ENCODE measurements at places on chromosomes 4 and X.

DNA sequence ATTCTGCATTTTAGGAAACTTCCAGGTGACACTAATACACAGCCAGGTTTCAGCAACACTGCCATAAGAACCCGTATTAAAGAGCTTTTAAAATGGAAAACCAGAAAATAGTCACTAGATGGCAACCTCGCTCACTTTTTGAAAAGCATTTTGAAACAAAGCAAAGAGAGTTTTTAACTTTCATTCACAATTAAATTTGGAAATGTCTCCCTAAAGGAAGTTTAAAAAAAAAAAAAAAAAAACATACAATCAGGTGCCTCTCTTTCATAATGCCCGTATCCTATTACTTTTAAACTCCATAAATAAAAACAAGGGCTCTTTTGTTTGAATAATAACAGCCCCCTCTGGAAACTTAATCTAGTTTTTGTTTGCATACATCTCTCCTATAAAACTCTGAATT is 20.3 kb downstream of the MEPE start:
- peak; percentile 7 for DNase-seq

DNA sequence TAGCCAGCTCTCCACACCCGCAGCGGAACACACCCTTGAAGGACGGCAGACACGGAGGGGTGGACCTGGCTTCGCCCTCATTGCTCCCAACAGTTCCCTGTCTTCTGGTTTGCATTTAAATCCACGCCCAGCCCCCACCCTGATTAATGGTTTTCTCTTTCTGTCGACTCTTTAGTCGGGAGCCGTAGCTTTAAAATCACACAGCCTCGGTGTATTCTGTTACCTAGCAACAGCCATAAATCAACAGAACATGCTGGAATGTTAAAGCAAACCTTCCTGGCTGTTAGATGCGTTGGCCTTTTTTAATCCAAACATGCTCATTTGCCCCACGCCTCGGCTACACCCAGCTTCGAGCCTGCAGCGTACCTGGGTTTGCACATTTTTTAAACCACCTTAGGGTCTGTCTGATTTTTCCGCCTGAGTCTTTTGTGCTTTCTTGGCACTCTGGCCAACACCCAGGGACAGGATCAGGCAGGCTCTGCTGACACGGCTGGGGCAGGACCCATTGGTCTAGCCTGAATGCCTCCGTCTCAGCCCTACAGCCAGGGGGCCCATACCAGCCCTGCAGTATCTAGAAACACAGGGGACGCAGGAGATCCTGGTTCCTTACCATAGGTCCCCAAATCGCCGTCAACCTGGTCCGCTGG is 21.4 kb upstream of the PPP2R2C start:
- DNase-seq, result no peak

DNA sequence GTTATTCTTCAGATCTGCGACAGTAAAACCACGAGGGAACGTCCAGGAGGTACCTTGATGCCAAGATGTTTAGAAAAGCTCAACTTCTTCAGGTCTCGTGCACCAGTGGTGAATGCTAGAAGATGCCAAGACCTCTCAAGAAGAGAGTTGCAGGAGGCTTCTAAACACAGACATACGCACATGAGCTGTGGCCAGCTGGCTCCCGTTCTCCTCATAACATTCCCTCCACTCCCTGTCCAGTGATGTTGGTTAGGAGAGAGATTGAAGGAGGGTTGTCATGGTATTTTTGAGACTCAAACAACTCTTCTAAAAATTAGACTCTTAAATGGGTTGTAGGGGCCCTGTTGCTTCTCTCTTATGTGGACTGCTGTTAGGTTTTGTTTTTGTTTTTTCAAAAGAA is 184.3 kb downstream of the QDPR start:
- DNase-seq, result no peak

GRCh38 chr4:177185151-177185550 is 124.5 kb upstream of the NEIL3 start:
- no peak for DNase-seq

GRCh38 chrX:151694661-151695582 is at the start of gene PRRG3:
PRRG3 (plus strand) TSS chrX:151695458; CDS start chrX:151698815, 3,357 bp downstream.
- no peak for DNase-seq

DNA sequence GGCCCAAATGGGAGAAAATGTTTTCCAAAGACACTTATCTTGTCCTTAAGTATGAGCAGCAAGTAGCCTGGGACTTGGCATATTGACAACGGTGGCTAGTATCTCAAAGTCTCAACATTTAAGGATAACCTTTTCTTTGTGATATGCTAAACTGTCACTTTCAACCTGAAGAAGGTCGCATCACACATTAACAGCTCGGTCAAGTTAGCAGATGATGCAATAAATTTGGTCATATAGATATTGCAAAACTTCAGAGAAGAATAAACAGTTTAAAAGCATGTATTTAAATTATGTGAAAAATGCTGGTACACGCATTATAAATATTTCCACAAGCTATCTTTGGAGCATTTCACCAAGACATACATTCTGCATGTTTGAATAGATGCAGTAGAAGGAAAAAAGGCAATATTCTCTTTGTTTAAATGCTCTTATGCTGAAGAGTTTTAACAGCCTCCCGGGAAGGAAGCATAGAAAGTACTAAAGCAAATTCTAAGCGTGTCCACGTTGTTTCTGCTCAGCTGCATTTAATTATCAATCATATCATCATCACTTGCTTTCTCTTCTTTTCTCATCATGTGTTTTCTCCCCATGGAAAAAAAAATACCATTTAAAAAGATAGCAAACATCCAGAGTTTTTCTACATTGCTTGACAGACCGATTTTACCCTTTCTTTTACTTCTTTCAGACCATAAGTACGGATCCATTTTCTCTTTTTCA is 24.2 kb downstream of the ARHGAP6 start:
- no peak for DNase-seq

- no peak for DNase-seq
These were observed 389.9 kb upstream of the EMCN start for GRCh38 chr4:100907465-100908454.

GRCh38 chr4:109412776-109413175 is 20.8 kb upstream of the SEC24B start:
- no peak for DNase-seq

All from hematopoietic multipotent progenitor cell treated with erythropoietin and hydrocortisone succinate and interleukin-3 and kit ligand, for 15 days (in vitro differentiated cells).